ENCODE measurements at places on chromosomes 3 and 15.

- no peak for DNase-seq
Observed at GRCh38 chr15:84747416-84748273, 747 bp upstream of the ZNF592 start.

GRCh38 chr3:46960835-46961234 lies 15.7 kb downstream of the CCDC12 start:
- no peak for DNase-seq

DNA sequence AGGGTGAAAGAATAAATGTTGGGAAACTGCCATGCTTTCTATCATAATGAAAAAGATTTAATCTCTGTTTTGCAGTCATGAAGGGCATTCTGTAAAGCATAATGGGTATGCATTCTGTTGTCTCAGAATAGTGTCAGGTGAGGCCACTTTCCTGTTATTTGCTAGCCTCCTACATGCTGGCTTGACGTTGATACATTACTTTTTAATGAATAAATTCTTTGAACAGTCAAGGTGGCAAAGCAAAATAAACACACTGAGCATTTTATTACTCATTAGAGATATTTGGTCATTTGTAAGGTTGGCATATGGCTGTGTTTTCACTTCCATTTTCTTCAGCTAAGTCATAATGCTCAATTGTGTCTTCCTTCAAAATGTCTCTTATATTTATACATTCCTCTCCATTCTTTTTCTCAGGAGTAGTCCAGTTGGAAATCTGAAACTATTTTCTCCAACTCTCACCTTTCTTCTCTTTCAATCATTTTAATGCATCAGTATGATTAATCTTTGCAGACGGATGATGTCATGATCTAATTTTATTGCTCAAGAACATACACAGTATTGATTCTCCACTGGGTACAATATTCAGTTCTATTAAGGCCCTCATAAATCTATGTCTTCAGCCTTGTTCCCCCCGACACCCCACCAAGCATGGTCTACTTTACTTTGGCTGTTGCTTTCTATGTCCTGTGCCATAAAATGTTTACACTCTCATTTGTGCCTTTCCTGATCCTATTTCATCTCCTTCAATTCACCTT lies 290.7 kb downstream of the GBE1 start:
- no peak for DNase-seq

DNA sequence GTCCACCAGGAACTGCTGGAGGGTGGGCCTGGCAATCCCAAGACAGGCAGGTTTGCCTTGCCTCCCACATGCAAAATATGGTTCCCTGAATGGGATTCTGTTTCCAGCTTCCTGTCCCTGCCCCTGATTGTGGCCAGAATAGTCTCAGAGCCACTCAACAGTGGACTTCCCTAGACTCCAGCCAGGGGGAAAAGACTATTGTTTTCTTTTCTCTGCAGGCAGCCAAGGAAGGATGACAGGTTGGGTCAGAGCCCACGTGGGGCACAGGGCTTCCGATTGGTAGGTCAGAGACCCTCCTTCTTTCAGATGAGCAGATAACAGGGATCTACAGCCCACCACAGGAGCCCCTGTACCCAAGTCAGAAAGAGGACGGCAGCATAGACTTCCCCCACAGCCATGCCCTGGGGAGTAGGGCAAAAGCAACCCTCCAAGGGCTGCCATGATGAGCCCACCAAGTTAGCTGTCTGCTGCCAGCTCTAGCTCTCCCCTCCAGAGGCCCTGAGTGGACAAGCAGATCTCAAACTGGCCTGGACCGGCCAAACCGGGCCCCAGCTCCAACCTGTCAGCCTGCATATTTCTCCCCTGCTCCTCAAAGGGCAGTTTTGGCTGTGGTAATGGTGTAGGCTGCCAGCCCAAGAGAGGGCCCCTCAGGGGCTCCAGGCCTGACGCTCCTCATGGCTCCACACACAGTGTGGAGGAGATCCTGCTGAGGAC lies 6.4 kb downstream of the TLR9 start:
- DNase-seq, result no peak

DNA sequence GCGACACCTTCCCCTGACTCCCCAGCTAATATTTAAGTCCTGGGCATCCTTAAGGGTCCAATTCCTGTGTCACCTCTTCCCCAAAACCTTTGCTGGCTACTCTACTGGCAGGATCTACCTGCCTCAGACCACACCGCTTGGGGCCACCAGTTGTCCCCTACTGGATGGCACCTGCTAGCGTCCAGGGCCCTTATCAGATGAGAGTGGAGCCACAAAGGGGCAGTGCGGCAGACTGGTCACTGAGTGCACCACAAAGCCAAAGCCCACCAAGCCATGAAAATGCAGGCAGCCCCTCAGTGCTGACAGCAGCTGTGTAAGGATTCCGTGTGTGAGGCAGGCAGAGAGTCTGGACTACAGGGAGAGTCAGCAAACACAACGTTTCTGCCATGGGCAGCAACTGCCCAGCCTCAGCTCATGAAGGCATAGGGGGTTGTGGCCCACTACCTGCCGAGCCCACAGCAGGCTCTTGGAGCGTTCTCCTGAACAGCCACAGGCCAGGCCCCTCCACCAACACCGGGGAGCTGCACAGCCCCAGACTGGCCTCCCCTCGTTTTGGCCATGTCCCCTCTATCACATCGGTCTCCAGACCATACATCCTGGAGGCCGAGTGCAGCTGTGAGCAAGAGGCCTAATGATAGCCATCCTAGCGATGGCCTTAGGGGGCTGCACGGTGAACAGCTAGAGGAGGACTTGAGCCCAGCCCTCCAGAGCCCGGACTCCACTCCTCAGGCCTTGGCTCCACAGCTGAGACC lies 32.3 kb downstream of the ALDH1L1 start:
- no peak for DNase-seq

GRCh38 chr15:66066481-66066880 lies 187.1 kb downstream of the MEGF11 start:
- no peak for DNase-seq

All from HCT116 (cell line).